ENCODE measurements at places on chromosomes 1 and 21.

DNA sequence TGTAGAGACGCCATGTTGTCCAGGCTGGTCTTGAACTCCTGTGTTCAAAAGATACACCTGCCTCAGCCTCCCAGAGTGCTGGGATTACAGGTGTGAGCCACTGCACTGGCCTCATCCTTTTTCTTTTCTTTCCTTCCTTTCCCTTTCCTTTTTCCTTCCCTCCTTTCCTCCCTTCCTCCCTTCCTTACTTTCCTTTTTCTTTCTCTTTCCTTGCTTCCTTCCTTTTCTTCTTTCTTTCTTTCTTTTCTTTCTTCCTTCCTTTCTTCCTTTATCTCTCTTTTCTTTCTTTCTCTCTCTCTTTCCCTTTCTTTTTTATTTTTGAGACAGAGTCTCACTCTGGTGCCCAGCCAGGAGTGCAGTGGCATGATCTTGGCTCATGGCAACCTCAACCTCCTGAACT is 5.8 kb downstream of the FAM229A start:
- no peak for DNase-seq

- no peak for DNase-seq
Measured at GRCh38 chr1:21337928-21338572, 47.8 kb upstream of the ECE1 start.

- peak; percentile 2 for DNase-seq
Measured at GRCh38 chr21:41222247-41223068, 54.5 kb downstream of the BACE2 start.

DNA sequence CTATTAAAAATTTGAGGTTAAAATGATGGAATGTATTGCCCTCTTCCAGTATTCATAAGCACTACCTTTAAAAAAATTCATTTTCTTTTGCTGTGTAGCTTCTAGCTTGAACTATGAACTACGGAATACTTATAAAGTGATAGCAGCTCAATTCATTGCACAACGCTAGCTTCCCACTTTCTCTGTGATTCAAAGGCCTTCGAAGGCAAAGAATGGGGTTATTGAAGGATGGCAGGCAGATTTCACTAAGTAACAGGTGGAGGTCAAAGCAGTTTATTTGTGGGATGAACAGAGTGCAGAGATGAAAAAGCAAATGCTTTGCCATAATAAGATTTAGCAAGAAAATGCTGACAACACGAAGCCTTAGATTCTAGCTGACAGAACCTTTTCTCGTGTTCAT is 290.6 kb downstream of the NFIA start:
- DNase-seq, result no peak

- no peak for DNase-seq
Measured at GRCh38 chr1:6811583-6811982, 26.3 kb downstream of the CAMTA1 start.

DNA sequence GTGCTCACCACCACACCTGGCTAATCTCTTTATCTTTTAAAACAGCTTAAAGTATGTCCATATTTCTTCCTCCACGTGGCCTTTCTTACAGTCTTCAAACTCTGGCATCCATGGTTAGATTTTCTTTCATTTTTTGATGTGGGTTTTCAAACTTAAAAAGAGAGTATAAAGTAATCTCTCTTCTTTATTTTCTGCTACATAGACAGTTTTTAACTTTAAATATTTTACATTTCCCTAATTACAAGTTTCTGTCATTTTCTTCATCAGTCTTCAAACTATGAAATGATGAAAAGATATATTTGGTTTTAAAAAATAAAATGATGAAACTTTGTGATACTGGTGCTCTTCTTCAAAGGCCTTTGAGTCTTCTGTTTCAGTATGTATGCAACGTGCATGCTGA is 143.5 kb upstream of the ESRRG start:
- DNase-seq, result no peak

- no peak for DNase-seq
Measured at GRCh38 chr1:99659755-99660210, 13.9 kb downstream of the PALMD start.

GRCh38 chr1:10217748-10218441 is 7.5 kb downstream of the KIF1B start:
- peak; percentile 42 for DNase-seq

GRCh38 chr1:27481994-27482620 is 7.9 kb downstream of the WASF2 start:
- no peak for DNase-seq

- no peak for DNase-seq
Measured at GRCh38 chr1:213899413-213899812, 88.4 kb upstream of the PROX1 start.

GRCh38 chr1:56774067-56774609 is 45.1 kb downstream of the FYB2 start:
- no peak for DNase-seq

GRCh38 chr1:205571747-205572146 is 60.1 kb downstream of the ELK4 start:
- no peak for DNase-seq

DNA sequence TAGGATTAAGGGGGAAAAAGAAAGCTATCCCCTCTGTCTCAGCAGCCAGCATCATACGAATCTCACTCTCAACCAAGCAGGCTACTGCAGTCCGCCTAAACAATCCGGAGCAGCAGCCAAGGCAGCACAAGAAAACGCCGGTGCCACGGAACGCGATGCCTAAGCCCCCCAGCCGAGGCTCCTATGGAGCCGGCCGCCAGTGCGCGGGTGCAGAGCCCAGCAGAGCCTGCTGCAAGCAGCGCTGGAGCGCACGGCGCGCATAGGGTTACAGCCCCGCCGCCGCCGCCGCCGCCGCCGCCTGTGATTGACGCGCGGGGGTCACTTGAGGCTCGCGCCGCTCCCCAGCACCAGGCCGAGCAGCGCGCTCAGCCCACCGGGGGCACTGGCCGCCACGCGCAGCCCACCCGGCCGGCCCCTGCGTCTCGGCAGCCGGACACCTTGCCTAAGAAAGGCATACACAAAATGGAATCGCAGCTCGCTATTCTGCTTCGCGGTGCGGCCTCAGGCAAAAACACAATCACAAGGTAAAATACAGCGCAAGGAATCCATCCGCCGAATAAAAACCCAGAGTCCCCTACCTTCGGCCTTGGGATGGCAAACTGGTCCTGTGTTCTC is 780 bp downstream of the HIVEP3 start:
- DNase-seq, result peak; percentile 32

DNA sequence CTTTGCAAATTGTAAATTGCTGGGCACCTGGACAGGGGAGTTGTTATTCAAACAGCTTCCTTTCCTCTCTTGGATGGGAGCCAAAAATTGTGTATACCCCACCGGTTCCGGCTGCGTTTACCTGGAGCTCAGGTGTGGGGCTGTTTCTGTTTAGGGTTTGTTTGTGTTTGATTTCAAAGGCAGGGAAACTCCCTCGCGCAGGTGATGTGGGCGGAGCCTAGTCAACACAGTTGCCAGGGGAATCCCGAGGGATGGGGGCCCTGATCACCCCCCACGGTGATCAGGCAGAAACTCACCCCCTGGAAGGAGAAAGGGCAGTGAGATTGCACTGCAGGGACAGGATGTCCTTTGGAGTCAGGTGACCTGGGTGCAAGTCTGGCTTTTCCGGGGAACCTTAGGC is 28.3 kb downstream of the CDCP2 start:
- DNase-seq, result no peak

DNA sequence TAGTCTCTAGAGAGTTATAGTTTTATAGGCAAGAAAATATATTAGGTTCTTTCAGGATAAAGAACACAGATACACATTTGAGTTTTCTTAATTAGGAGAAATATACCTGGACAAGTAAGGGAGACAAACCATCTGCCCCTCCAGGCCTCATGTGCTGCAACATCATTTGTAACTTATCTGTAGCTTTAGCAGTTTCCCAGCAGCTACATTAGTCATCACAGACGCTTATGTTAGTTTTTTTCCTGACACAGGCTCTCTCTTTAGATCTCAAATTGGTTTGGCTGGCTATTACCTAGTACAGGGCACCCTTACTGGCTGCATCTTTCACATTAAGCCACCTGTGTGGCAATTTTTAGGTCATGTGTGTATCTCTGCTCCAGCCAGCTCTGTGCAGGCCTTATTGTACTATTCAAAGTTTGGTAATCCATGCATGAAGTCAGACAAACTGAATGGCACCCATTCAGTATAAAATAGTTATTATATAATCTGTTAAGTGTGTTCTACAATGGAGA is 25.9 kb downstream of the GNPAT start:
- DNase-seq, result no peak

DNA sequence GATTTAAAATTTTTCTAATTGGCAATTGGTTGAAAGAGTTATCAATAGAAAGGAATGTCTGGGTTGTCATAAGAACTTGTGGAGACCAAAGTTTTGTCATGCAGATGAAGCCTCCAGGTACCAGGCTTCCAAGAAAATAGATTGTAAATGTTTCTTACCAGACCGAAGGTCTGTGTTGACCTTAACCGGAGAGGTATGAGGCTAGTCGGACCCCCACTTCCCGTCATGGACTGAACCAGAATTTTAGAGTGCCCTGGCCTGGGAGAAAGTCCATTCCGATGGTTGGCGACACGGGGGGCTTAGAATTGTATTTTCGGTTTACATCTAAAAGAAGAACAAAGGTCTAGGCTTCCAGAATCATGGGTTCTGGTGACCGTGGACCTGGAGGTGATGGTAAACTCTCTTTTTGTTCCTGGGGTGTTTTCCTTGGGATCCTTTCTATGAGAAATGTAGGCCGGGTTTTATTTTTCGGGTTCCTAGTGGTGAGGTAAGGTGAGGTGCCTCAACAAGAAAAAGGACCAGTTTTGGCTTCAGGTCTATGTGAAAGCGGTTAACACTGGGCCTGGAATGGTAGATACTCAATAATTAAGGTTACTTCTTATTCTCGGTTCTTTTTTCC is 405 bp upstream of the UHMK1 start:
- no peak for DNase-seq

DNA sequence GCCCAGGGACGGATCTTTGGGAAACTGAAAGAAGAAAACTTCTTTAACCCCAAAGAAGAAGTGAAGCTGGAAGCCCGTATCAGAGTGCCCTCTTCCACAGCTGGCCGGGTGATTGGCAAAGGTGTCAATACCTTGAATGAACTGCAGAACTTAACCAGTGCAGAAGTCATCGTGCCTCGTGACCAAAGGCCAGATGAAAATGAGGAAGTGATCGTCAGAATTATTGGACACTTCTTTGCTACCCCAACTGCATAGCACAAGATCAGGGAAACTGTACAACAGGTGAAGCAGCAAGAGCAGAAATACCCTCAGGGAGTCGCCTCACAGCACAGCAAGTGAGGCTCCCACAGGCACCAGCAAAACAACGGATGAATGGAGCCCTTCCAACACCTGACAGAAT is 114.0 kb downstream of the NBPF12 start:
- no peak for DNase-seq

DNA sequence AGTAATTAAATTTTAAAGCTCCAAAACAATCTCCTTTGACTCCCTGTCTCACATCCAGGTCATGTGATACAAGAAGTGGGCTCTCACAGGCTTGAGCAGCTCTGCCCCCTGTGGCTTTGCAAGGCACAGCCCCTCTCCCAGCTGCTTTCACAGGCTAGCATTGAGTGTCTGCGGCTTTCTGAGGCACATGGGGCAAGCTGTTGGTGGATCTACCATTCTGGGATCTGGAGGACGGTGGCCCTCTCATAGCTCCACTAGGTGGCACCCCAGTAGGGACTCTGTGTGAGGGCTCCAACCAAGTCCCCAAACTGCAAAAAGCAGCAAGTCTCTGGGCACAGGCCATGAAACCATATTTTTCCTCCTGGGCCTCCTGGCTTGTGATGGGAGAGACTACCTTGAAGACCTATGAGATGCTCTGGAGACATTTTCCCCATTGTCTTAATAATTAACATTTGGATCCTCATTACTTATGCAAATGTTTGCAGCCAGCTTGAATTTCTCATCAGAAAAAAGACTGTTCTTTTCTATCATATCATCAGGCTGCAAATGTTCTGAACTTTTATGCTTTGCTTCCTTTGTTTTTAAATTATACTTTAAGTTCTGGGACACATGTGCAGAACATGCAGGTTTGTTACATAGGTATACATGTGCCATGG is 554.1 kb upstream of the OLFM3 start:
- peak; percentile 51 for DNase-seq

DNA sequence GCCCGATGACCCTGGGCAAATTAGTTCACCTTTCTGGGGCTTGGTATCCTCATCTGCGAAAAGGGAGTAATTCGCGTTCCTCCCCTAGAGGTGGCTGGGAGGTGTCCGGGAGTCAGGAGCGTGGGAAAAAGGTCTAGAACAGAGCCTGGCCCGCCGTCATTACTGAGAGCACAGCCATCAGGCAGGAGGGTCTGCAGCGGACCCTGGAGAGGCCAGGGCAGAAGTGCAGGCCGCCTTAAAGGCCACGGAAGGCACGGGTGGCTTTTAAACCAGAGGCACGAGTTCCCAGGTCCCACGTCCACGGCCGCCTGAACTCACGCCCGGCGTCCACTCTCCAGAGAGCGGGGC is 850 bp downstream of the PANK4 start:
- DNase-seq, result no peak

- no peak for DNase-seq
Measured at GRCh38 chr1:84489766-84490165, 10.7 kb downstream of the RPF1 start.

DNA sequence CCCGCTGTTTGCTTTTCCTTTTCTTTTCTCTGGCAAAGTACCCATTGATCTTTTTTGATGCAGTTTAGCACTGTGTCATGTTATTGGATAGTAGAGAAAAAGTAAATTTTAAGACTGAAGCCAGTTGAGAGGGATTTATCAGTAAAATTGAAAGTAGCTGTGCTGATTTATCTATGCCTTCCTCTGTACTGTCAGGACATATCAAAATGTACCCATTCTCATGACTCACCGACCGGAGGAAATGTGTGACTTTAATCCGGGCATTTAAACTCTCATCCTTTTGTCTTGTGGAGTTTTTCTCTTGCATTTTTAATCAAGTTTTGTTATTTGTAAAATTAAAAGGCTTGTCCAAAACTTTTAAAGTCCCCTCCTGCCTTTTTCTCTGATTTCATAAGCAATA is 276.6 kb upstream of the FMN2 start:
- no peak for DNase-seq

DNA sequence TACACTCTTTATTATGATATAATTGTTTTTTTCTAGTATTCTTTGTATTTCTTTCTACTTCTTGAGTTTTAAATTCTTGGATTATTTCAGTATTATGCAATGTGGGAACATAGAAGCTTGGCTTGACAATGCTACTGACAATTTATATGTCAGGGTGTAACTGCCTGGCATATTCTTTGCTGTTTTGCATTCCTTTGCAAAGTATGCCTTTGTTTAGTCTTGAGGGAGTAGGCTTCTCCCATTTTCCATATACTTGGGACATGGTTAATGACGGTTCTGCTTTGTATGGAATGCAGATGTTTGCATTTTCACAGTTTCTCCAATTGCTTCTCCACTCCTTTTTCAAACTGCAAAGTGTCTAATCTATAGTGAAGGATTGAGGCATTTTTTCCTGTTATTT is 109.8 kb downstream of the HMCN1 start:
- peak; percentile 47 for DNase-seq

DNA sequence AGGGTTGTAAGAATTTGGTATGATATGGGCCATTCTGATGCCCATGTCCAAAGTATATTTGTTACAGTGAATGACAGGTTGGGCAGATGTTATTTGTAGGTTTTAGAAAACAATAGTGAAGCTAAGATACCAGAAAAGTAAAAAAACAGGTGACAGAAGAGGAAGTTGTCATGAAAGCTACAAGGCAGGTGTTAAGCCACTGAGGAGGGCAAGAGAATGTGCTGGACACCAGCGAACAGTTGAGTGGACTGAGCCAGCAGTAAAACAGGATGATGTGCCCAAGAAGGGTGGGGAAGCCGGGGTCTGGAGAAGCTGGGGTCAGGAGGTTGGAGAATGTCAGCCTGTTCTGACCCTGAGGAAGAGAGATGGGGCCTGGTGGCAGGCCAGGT is 83.3 kb downstream of the DTL start:
- no peak for DNase-seq

GRCh38 chr21:15462092-15462491 is 267.7 kb upstream of the USP25 start:
- DNase-seq, result no peak

GRCh38 chr1:205270764-205271163 is 43.0 kb downstream of the TMCC2 start:
- peak; percentile 71 for DNase-seq

Measured in fibroblast of skin of back (primary cell).